ENCODE measurements at places on chromosomes 1 and 21. TPM values are rescaled to one million over a fixed set of nuclear protein-coding genes. Genes with fewer than 3 reads are reported as not detected.

DNA sequence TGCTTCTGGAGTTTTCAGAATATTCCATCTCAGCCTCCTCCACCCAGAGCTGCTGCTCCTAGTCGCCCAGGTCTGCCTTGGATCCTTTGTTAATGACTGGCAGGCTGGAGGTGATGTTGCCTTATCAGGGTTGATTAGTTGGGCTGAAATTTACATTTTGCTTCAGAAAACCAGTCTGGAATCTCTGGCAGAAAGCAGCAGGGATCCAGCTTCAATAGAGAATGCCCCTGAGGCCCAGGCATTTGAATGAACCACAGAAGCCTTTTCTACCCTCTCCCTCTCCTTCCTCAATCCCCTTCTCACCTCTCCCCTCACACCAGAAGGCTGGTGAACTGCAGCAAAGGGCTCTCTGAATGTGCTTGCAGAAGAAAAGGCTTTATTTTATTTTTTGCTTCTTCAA lies 83.2 kb downstream of the PLXNA2 start:
- DNase-seq = no peak

UTP25 gene
- 3.8 TPM for total RNA-seq

- DNase-seq = no peak
These were observed 118.2 kb downstream of the ODF2L start for GRCh38 chr1:86277936-86278335.

GRCh38 chr21:18265944-18266343 lies 21.3 kb downstream of the CHODL start:
- no peak for DNase-seq

DNA sequence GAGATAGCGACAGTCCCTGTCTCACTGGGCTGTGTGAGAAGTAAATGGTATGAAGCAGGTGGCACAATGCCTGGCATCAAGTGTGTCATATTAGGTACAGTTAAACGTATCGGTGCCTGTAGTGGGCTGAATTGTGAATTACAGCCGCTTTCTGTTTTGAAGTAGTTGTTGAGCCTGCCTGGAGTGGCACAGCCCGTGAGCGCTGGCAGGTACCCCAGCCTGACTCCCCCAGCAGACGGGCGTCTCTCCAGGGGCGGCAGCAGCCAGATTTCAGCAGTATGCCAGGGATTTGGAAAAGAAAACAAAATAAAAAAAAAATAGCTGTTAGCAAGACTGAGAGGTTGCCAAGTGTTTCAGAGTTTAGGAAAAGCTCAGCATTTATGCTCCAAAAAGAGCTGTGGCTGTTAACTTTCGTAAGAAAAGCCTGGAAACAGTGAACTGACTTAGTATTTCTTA lies 26.6 kb upstream of the GPR153 start:
- DNase-seq = no peak

CCDC181 gene
- 0.54 TPM for total RNA-seq

ADAM30 gene
- total RNA-seq = not detected

TMEM125 gene
- total RNA-seq = 8.3 TPM

- no peak for DNase-seq
These were observed 2.9 kb upstream of the MTF1 start for GRCh38 chr1:37862330-37862729.

DNA sequence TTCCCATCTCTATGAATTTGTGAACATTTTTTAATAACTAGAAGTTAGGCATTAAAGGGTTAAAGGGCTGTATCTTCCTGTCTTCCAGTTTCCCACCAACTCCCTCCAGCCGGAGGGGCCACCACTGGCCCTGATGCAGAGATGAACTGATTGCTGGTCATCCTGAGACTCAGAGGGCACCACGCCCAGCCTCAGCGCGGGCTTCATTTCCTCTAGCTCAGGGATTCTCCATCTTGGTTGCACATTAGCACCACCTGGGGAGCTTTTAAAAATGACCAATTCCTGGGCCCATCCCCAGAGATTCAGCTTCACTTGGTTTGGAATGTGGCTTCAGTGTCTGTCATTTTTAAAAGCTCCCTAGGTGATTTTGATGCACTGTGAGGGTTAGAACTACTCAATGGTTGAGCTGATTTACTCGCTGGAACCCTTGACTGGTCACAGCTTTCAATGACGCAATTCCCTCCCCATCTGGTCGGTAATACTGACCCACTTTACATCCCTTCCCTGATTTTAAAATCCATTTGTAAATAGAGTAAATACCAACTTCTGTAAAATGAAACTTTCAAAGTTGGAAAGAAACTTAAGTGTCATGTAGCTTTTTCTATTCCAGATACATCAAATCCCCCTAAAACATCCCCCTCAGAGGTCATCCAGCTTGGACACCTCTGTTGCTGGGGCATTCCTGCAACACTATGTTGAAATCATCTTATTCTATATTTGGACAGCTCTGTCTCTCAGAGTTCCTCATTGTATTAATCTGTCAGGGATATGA lies 5.1 kb downstream of the NAV1 start:
- DNase-seq = no peak

DNA sequence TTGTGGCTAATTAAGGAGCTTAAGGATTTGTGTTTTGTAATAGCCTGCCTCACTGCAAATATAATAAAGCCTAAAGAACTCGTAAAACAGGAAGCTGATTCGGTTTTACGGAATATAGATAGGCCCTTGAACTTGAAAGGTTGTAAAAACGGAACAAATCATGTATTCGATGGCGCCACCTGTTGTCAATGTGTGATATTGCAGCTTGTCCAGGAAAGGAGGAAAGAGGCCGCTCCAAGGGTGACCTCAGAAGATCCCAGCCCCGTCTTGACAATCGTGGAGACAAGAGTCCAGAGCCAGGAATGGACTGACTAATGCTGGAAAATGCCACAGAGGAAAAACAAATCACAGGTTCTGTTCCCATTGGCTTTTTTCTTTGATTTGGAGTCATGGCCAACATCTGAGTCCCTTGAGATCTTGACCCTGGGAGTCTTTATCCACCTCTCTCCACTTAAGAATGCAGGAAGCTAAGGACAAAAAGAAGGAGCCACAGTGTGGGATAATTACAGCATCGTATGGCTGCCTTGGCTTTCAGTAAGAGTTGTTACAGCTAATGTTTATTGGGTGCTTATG lies 7.0 kb upstream of the IGSF21 start:
- DNase-seq = peak; percentile 14

DNA sequence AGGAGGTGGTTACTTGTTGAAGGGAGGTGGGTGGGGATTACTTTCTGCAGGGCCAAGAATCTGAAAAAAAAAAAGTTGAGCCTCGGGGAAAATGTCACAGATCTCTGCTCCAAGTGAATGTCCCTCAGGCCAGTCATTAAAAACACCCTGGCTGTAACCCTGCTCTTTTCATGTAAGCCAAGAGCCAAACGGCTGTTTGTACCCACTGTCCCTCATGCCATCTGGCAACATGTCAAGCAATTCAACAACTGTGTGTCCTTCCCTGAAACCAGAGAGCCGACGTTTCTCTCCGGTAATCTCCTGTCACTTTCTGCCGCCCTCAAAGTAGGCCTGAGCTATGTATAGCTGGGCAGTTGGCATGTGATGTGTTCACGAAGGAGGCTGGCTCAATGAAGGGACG lies 14.7 kb downstream of the CASQ2 start:
- DNase-seq = no peak

FMN2 gene
- total RNA-seq = not detected

GRCh38 chr1:43532716-43533115 lies 2.0 kb downstream of the PTPRF start:
- no peak for DNase-seq

DNA sequence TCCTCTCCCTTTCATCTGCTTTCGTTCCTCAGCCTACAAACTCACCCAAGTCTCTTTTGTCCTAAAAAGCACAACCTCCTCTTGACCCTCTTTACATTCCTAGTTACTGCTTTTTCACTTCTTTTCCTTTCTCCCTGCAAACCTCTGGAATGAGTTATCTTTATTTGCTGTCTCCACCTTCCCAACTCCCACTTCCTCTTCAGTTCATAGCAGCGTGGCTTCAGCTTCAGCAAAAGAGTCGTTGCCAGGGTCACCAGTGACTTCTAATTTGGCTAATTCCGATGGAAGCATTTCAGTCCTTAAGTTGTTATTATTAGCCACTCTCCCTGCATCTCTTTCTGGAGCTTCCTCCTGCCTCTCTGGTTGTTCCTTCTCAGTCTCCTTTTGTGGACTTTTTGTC lies 6.2 kb upstream of the TMEM54 start:
- DNase-seq = no peak

GRCh38 chr1:32485554-32486255 lies 20.8 kb downstream of the ZBTB8B start:
- no peak for DNase-seq

- DNase-seq = no peak
These were observed 165.3 kb downstream of the SLC35F3 start for GRCh38 chr1:234069760-234070159.

GRCh38 chr1:85577419-85578320 lies 2.9 kb upstream of the CCN1 start:
- DNase-seq = no peak

PSRC1 gene
- 1.3 TPM for total RNA-seq

DNA sequence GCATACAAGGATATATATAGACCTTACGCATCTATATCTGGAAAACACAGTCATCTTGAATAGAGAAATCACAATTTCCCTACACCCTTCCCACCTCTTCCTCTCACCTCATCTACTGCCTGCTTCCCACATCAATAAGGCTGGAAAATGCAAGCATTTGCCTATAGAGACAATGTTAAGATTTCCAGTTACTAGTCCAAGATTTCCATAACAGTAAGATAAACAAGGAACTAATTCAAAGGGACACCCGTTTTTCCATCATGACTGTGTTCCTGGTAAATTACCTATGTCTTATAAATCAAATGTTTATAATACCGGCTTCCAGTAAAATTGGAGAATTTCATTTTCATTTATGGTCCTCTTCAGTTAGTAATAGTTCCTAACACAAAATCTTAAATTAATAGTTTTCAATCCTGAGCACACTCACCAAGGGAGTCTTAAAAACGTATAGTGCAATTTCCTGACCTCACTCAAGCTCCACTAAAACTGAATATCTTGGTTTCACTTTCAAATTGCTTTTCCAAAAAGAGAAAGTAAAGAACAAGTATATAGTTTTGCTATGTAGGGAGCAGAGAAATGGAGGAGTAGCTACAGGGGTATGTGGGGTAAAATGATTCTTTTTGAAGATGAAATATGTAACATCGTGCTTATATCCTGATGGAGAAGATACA lies 398.7 kb downstream of the PLPP3 start:
- DNase-seq = peak; percentile 3

DNA sequence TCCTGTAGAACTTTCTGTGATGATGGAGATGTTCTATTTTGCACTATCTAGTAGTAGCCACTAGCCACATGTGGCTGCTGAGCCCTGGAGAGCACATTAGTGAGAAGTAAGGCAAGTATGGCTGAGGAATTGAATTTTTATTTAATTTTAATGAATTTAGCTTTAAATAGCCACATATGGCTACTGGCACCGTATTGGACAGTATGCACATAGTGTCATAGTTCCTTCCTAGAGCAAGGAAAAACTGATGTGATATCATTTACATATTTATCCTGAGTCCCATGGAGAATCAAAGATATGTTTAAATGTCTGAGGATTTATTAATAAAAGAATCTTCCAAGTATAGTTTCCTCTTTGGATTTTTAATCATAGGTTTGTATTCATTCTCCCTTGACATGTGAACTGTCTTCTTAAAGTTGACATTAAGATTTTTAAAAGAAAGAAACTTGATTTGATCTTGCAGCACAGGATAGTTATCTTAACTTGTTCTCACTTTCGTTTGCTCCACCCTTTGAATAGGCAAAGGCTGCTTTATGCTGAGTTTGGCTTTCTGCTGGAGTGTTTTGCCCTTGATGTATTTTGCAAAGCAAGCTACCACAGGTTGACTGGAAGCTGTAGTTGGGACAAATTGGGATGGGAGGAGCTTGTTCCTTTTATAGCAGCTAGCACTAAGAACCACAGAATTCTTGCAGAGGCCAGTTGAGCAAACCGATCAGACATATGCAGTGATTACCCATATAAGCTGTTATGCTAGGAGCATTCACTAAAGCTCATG lies 129.7 kb downstream of the VPS13D start:
- DNase-seq = no peak

FNDC10 gene
- total RNA-seq = 3.5 TPM

GRCh38 chr1:202825748-202826147 lies 15.0 kb downstream of the PCAT6 start:
- DNase-seq = no peak

FMO1 gene
- under 0.01 TPM for total RNA-seq

- DNase-seq = no peak
These were observed 22.6 kb upstream of the ATP2B4 start for GRCh38 chr1:203603940-203604591.

Data from hematopoietic multipotent progenitor cell (in vitro differentiated cells).